Activated naive CD8-positive, alpha-beta T cell treated with anti-CD3 and anti-CD28 coated beads, Interleukin-2, amount 10 ng/mL, durations not matched to agents 7 days and 5 days (primary cell): ENCODE measurements at places on chromosomes 5 and 9.

DNA sequence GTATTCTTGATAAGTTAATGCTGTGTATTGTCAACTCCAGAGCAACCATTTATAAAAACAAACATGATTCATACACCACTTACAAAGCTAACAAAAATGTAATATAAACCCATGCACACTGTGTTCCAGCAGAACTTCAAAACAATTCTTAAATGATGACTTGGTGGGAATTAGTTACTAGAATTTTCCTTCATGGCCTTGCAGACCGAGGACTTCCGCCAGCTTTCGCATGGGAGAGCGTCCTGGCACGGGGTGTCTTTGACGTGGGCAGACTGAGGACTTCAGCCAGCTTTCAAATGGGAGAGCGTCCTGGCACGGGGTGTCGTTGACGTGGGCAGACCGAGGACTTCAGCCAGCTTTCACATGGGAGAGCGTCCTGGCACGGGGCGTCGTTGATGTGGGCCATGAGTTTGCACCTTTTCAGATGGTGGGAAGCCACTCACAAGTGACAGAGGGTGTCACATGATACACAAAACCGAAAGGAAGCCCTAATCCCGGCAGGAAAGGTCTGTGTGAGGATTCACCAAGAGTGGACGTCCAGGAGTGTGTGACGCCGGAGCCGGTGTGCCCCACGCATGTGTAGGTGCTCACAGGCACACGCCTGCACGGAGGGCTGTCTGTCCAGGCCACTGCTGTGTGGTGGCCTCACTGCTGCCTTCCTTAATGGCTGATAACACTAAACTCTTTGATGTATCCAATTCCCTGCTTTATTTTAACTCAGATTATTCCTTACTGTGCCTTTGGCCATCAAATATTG is 211.3 kb upstream of the IRX4 start:
- H3K4me3 ChIP-seq = no peak overlapping the region
- no peak for DNase-seq
- H3K4me1 ChIP-seq = no peaks in the 10 kb centered on the region

DNA sequence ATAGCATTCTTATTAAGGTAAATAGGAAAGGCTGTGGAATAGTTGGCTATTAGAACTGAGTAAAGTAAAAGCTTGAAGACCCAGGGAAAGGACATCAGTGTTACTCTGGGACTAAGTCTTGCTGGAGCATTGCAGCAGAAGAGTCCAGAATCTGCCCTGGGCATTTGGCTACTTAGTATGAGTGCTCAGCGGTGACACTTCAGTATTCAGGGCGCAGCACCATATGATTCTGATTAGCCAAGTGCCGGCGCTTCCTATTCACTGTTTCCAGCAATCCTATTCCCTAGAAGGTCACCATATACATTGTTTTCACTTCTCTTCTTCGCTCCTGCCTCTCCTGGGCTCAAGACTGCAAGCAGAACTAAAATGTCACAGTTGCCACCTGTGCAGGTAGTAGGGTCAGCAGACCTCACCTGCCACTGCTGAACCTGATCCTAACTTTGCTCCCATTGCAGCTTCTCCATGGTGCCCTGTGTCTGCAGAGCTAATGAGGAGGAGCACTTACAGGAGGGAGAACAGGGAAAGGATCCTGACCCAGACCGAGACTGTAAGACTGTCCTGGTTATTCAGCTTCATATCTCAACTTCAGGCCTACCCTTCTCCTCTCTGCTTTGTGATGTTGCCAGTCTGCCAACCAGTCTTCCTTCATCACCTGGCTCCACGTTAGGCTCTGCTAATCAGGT is 313.6 kb upstream of the PIK3R1 start:
- DNase-seq = no peak
- H3K4me1 ChIP-seq = no peaks in the 10 kb centered on the region
- peaks cover 3% of the 10 kb centered on the region for H3K27me3 ChIP-seq

DNA sequence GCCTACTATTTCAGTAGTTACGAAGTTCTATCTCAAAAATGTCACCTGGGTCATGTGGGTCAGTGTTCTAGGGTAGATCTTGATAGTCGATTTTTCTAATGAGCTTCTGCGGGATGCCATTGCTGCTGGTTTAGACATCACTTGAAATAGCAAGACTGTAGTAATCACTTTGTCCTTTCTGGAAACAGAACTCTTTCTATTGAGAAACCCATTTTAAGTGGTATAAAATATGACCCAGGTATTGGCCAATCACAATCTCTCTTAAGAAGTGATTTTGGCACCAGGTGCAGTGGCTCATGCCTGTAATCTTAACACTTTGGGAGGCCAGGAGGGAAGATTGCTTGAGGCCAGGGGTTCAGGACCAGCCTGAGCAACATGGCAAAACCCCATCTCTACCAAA is 17.6 kb downstream of the ARRDC3 start:
- no peak overlapping the region for H3K4me3 ChIP-seq
- DNase-seq = no peak
- peaks cover 17% of the 10 kb centered on the region for H3K4me1 ChIP-seq
- H3K27ac ChIP-seq = no peak overlapping the region
- H3K27me3 ChIP-seq = no peaks in the 10 kb centered on the region
- peaks cover 36% of the 10 kb centered on the region for H3K36me3 ChIP-seq

GRCh38 chr5:138536665-138537315 is 6.2 kb downstream of the ETF1 start:
- H3K27me3 ChIP-seq = no peaks in the 10 kb centered on the region
- peaks cover 41% of the 10 kb centered on the region for H3K4me1 ChIP-seq
- peak overlapping the region; percentile 58 for H3K27ac ChIP-seq
- no peak for DNase-seq

DNA sequence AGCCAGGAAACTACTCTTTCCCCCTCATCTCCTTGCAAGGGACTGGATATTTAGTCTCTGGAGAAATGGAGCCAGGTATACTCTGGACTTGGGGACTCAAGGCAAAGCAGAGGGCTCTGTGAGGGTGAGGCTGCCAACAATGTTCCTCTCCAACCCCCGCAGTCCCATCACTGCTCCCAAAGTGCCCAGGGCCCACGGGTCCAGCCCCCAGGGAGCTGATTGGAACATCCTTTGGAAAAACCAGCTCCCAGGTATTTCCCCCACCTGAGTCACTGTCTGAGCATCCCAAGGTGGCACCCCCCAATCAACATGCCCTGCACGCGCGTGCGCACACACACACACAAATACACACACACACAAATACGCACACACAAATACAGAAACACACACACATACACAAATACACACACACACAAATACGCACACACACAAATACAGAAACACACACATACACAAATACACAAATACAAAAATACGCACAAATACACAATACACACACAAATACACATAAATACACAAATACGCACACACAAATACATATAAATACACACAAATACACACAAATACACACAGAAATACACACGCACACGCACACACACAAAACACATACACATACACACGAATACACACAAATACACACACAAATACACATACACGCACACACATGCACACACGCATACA is 137.4 kb downstream of the DAB2IP start:
- peaks cover 6% of the 10 kb centered on the region for H3K4me1 ChIP-seq
- no peak for DNase-seq
- H3K4me3 ChIP-seq = no peak overlapping the region
- H3K27me3 ChIP-seq = peaks cover 10% of the 10 kb centered on the region

DNA sequence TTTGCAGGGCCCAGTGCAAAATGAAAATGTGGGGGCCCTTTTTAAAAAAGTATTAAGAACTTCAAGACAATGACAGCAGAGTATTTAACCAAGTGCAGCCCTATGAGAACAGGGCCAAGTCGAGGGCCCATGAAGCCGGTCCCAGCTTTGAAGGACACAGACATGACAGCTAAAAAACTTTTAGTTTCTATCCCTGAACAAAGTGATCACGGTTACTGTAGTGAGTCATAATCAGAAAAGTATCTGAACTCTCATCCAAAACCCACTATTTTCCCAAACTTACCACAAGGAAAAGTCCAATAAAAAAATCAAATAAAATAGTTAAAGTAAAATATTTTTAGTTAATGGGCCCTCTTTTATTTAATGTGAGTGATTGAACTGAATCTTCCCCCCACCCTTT is 126.0 kb downstream of the MEF2C start:
- H3K36me3 ChIP-seq = no peaks in the 10 kb centered on the region
- no peak overlapping the region for H3K27ac ChIP-seq
- peaks cover 21% of the 10 kb centered on the region for H3K27me3 ChIP-seq
- no peak overlapping the region for H3K4me3 ChIP-seq

DNA sequence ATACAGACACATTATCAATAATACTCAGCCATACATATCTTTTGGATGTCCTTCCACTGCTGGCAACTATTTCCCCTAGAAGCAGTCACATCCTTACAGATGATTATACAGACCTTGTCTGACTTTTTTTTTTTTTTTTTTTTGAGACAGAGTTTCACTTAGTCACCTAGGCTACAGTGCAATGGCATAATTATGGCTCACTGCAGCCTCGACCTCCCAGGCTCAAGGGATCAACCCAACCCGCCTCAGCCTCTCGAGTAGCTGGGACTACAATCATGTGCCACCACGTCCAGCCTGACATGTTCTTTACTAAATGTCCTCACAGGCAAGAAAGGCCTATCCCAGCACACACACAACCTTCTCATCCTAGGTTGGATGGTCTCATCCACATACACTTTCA is 24.0 kb downstream of the NR6A1 start:
- H3K4me3 ChIP-seq = no peak overlapping the region
- no peaks in the 10 kb centered on the region for H3K36me3 ChIP-seq
- DNase-seq = no peak
- H3K27ac ChIP-seq = no peak overlapping the region

DNA sequence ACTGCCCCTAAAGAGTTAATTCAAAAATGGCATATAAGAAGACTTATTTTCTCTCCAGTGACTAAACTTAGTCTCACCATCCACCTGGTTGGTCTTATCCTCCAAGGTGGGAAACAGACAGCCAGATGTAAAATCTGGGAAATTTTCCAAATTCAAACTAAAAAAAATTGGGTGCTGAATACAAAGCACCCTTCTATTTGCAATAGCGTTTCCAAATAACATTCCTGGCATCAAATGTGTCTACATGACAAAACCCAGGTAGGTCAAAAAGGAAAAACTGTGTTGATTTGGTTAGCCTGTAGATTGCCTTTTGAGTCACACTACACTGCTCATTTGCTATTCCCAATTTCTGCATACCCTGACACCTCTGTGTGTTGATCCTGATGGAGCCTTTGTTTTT is 252.2 kb downstream of the NR2F1-AS1 start:
- H3K36me3 ChIP-seq = no peaks in the 10 kb centered on the region
- H3K27ac ChIP-seq = no peak overlapping the region
- DNase-seq = no peak
- no peak overlapping the region for H3K4me3 ChIP-seq
- no peaks in the 10 kb centered on the region for H3K4me1 ChIP-seq
- no peaks in the 10 kb centered on the region for H3K27me3 ChIP-seq

DNA sequence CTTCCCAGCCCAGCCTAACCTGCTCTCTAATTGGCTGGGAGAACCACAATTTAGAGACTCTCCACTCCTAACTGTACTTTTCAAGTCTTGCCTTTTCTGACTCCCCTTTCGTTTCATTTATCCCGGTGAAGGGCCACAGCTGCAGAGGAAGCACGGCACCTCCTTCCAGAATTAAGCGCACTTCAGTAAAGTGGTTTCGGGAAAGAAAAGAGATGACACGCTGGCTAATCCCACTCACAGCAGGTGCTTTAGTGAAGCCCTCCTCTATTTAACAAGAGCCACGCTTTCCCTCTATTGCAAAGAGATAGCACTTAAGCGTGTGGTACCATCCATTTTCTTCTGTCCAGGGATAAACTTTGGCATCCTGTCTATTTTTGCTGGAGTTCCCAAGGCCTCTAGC is 4.8 kb downstream of the DNAH5 start:
- H3K36me3 ChIP-seq = no peaks in the 10 kb centered on the region
- no peak for DNase-seq
- H3K27ac ChIP-seq = no peak overlapping the region
- peaks cover 3% of the 10 kb centered on the region for H3K27me3 ChIP-seq
- no peak overlapping the region for H3K4me3 ChIP-seq

DNA sequence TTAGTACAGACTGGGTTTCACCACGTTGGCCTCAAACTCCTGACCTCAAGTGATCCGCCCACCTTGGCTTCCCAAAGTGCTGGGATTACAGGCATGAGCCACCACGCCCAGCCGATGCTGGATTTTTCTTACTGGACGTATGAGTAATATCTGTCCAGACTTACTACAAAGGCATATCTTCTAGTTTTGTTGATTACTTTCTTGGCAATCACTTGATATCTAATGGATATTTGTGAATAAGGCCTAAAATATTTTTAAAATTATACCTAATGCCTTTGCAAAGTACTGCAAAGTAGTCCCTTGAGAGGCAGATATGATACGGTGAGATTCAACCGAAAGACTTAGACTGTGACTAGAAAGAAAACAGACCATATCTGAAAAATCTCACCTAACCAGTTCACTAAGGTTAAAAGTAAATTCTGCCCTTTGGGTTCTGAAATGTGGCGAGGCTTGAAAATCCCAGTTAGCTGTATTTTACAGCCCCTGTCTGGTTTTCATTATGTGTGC is 152.1 kb downstream of the GNAQ start:
- peaks cover 8% of the 10 kb centered on the region for H3K36me3 ChIP-seq
- H3K27ac ChIP-seq = no peak overlapping the region
- no peaks in the 10 kb centered on the region for H3K27me3 ChIP-seq
- H3K4me1 ChIP-seq = peaks cover 6% of the 10 kb centered on the region
- no peak for DNase-seq
- H3K4me3 ChIP-seq = no peak overlapping the region
